H9 (cell line): ENCODE measurements at places on chromosomes 3 and 15.

DNA sequence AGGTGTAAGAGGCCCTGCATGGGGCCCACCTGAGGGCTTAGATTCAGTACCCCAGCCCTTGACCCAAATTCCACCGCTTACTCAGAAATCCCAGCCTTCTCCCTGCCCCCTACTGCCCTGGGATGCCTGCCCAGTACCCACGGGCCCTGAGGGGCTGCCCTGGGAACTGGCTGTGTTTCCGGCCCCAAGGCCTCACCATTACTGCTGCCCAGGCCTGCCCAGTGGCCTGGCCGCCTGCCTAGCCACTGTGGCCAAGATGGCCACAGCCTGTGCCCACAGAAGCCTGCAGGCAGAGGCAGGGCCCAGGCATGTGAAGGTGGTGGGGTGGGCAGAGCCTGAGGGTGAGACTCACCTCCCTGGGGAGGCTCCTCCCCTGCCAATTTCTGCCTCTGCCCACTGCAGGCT lies 6.1 kb upstream of the PRKCD start:
- no peak overlapping the region for H3K27ac ChIP-seq
- H3K4me1 ChIP-seq, result peaks cover 9% of the 10 kb centered on the region; the same call in 1 of the 2 replicates
- no peak for DNase-seq
- no peaks in the 10 kb centered on the region for H3K36me3 ChIP-seq

- no peaks in the 10 kb centered on the region for H3K4me1 ChIP-seq
- H3K36me3 ChIP-seq, result no peaks in the 10 kb centered on the region
- peaks cover 8% of the 10 kb centered on the region; the same call in 1 of the 2 replicates for H3K27me3 ChIP-seq
- H3K27ac ChIP-seq, result no peak overlapping the region
- H3K4me3 ChIP-seq, result peak overlapping the region; percentile 62
These were observed 1.4 kb downstream of the CEMIP start for GRCh38 chr15:80780416-80781221.

GRCh38 chr15:33445984-33446383 lies 135.2 kb downstream of the RYR3 start:
- no peak for DNase-seq
- no peaks in the 10 kb centered on the region for H3K4me1 ChIP-seq
- H3K27ac ChIP-seq, result no peak overlapping the region
- no peaks in the 10 kb centered on the region for H3K27me3 ChIP-seq

DNA sequence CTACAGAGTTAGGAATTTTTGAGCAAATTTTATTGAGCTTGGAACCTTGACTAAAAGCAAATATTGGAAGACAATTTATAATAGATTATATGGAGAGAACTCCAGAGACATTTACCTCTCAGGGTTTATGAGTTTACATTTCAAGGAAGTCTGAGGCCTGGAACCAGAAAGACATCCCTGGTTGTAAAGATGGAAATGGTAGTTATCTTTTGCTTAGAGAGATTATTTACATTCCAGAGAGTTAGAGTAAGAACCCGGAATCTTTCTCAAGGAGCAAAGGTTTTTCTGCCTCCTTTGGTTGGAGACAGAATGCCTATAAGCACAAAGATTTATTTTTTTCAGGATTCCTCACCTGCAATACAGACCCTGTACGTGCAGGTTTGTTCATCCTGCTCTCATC lies 458.1 kb downstream of the TBL1XR1 start:
- H3K27me3 ChIP-seq, result no peaks in the 10 kb centered on the region
- peaks cover 3% of the 10 kb centered on the region; the same call in 1 of the 2 replicates for H3K4me1 ChIP-seq
- no peak for DNase-seq
- no peak overlapping the region for H3K4me3 ChIP-seq
- H3K27ac ChIP-seq, result no peak overlapping the region
- no peaks in the 10 kb centered on the region for H3K36me3 ChIP-seq

- H3K27ac ChIP-seq, result no peak overlapping the region
- H3K4me3 ChIP-seq, result no peak overlapping the region
- H3K4me1 ChIP-seq, result peaks cover 14% of the 10 kb centered on the region; the same call in 1 of the 2 replicates
These were observed 514.3 kb downstream of the GABRG3 start for GRCh38 chr15:27485265-27485664.

DNA sequence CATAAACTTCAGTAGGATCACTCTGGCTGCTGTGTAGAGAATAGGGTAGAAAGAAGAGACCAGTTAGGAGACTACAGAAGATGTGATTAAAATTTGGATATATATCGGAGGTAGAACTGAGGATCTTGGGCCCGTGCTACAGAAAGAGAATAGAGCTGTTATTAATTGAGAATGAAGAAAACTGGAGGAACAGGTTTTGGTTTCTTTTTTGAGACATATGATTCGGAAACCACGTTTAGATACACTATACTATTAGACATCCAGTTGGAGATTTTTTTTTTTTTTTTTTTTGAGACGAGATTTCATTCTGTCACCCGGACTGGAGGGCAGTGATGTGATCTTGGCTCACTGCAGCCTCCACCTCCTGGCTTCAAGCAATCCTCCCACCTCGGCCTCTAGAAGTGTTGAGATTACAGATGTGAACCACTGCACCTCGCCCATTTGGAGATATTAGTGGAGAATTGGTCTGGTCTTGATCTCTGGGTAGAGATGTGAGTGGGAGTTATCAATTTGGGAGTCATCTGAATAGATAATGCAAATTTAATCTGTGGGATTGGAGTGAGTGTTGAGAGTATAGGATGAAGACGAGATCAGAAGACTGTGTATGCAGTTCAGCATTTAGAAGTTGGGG lies 50.9 kb downstream of the TCF12 start:
- H3K4me1 ChIP-seq, result peaks cover 4% of the 10 kb centered on the region; the same call in 1 of the 2 replicates
- H3K27me3 ChIP-seq, result no peaks in the 10 kb centered on the region
- no peaks in the 10 kb centered on the region for H3K36me3 ChIP-seq
- H3K27ac ChIP-seq, result no peak overlapping the region

GRCh38 chr15:61524545-61524944 lies 295.4 kb upstream of the RORA start:
- H3K27me3 ChIP-seq, result no peaks in the 10 kb centered on the region
- no peaks in the 10 kb centered on the region for H3K36me3 ChIP-seq
- peaks cover 7% of the 10 kb centered on the region; the same call in 1 of the 2 replicates for H3K4me1 ChIP-seq
- no peak overlapping the region for H3K27ac ChIP-seq
- no peak for DNase-seq
- H3K4me3 ChIP-seq, result no peak overlapping the region

- no peak overlapping the region for H3K27ac ChIP-seq
- H3K27me3 ChIP-seq, result no peaks in the 10 kb centered on the region
- no peaks in the 10 kb centered on the region for H3K36me3 ChIP-seq
These were observed 198.0 kb downstream of the EPHB1 start for GRCh38 chr3:134993011-134993410.

DNA sequence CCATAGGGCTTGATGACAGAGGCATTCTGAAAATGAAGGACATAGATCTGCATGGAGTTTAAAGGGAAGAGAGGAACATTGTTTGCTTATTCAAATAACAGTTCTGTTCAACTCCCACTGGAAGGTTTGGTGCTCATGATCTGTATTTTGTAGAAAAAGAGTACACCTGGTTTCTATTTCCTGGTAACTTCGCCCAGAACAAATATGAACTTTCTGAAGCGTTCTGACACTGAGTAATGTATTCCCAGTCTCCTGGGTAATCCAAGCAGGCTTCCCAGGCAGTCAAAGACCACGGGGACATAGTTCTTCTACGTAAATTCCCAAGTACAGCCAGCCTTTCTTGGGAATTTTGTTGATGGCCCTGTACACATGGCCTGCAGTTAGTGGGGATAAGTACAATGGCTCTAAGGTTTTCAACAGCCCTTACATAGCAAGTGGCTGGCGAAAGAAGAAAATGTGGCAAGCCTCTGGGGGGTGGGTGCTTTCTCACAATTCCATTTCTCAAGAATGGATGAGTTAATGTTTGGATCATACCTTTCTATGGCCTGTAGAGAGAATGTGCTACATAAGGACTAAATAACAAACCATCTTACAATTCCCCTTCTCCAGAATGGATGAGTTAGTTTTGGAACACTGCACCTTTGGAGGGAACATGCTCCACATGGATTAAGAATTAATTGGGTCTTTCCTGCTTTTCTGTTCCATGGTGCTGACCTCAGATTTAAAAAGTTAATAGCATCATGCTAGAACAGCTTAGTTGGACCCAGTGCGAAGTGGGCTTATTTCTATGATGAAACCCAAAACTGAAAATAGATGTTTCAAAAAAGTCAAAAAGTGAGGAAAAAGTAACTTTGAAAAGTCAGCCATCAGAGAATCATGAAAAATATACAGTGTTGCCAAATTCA lies 52.7 kb downstream of the COL6A6 start:
- H3K27me3 ChIP-seq, result no peaks in the 10 kb centered on the region
- H3K4me1 ChIP-seq, result no peaks in the 10 kb centered on the region
- no peaks in the 10 kb centered on the region for H3K36me3 ChIP-seq
- no peak for DNase-seq
- H3K4me3 ChIP-seq, result no peak overlapping the region
- no peak overlapping the region for H3K27ac ChIP-seq

DNA sequence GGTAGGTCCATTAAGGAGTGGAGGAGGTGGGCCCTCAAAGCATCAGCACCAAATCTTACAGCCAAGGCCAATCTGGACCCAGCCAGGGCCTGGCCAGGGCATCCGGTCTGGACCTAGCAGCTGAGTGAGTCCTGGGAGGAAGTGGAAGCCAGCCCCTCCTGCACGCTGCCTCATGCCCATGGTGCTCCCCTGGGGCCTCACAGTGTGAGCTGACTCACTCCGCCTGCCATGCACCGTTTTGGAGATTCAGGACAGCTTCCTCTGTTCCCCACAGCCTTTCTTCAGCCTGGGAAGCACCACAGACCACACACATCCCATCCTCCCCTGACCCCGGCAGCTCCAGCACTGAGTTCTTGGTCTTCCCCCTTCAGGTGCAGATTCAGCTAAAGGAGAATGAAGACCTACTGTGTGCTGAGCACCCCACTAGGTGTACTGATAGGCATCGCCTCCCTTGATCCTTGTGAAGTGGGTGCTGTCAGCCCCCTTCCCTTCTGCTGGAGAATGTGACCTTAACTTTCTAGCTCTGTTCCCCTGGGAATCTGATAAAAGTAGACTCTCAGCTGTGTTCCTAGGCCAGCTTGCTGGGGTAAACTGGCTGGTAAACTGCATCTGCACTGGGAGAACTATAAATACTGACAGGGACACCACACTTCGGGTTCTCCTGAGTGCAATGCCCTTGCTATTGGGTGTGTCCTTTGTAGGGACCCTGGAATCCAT lies 36.8 kb upstream of the SEC13 start:
- H3K4me1 ChIP-seq, result no peaks in the 10 kb centered on the region; the same call in 1 of the 2 replicates
- H3K27ac ChIP-seq, result no peak overlapping the region
- no peak for DNase-seq
- no peak overlapping the region for H3K4me3 ChIP-seq

DNA sequence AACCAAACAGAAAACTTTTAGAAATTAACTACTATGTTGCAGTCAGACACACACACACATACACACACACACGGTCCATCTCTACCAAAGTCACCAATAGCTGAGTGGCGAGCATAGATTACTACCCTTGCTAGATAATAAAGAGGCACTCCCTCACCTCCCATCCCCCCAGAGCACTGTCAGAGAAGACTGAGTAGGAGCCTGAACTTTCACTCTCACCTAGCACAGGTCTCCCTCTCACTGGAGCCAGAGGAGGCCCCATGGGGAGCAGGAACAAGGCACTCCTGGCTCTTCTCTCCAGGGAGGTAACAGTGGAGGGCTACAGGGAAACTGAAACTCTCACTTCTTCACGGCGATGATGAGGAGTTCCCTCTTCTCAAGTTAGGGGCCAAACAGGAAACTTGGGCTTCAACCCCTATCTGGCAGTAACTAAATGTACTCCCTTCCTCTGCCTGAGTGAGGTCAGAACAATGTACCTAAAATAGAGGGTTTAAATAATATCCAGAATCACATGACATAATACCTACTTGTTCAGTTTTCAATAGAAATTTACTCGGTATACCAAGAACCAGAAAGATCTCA lies 975.3 kb upstream of the GBE1 start:
- H3K27me3 ChIP-seq, result no peaks in the 10 kb centered on the region
- H3K27ac ChIP-seq, result no peak overlapping the region
- no peaks in the 10 kb centered on the region for H3K4me1 ChIP-seq
- DNase-seq, result peak; percentile 25

GRCh38 chr3:130925628-130926027 lies 31.7 kb downstream of the ATP2C1 start:
- H3K27me3 ChIP-seq, result no peaks in the 10 kb centered on the region
- peaks cover 31% of the 10 kb centered on the region for H3K36me3 ChIP-seq
- no peaks in the 10 kb centered on the region for H3K4me1 ChIP-seq
- no peak overlapping the region for H3K27ac ChIP-seq
- no peak for DNase-seq

GRCh38 chr3:61522060-61522459 lies 39.3 kb upstream of the PTPRG start:
- H3K36me3 ChIP-seq, result no peaks in the 10 kb centered on the region
- peaks cover 4% of the 10 kb centered on the region; the same call in 1 of the 2 replicates for H3K4me1 ChIP-seq
- no peaks in the 10 kb centered on the region for H3K27me3 ChIP-seq
- no peak overlapping the region for H3K4me3 ChIP-seq
- peak; percentile 36 for DNase-seq
- H3K27ac ChIP-seq, result no peak overlapping the region

DNA sequence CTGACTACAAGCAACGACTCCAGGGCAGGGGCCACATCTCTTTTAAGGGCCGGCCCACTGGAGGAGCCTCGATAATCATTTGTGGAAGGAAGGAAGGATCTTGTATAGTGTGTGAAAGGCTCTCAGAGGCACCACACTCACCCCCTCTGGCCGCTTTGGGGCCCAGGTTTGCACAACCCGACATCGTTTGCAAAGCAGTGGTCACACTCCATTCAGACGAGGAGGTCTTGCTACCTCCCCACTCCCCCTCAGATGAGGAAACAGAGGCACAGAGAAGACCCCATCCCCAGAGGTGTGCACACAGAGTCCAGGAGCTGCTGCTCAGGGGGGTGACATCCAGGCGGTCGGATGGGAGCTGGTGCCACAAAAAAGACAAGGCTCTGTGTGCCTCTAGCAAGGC lies 29.6 kb downstream of the IQSEC1 start:
- H3K36me3 ChIP-seq, result no peaks in the 10 kb centered on the region
- DNase-seq, result no peak
- H3K4me1 ChIP-seq, result no peaks in the 10 kb centered on the region

GRCh38 chr15:44011238-44011854 lies 183.7 kb downstream of the FRMD5 start:
- no peak overlapping the region for H3K27ac ChIP-seq
- no peak for DNase-seq
- no peaks in the 10 kb centered on the region for H3K36me3 ChIP-seq

DNA sequence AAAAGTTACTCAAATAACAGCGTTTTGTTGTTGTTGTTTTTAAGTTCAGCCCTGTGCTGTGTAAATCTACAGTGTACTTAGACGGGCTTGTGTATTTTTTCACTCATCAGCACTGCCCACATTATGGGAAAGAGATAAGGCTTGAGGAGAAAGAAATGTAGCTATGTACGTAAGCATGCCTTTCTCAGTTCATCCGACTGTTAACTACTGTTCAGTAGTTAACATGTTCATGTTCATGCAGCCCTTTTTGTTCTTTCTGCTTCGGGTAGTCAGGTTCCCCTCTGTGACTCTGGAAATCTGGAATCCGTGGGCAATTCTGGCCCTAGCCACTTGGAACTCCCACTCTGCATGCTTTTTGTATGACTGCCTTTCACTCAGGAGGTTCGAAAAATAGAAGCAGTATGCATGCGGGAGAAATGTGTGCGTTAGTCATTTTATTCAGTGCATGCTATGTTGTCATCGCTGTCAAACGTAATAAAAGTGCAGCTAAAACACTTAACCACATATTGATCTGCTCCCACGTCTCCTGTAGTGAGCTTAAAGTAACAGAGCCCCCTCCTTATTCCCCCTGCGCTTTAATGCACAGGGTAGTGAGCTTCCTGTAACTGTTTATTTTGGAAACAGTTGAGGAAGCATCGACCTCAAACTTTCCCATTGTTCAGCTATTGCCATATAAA lies 283.1 kb upstream of the NR2F2 start:
- DNase-seq, result no peak
- H3K4me3 ChIP-seq, result no peak overlapping the region
- H3K27ac ChIP-seq, result no peak overlapping the region
- no peaks in the 10 kb centered on the region for H3K36me3 ChIP-seq
